Hindlimb muscle (tissue), 1 donor: ENCODE measurements at places on chromosomes 16 and 17.
A peak's percentile ranks its signal among the peaks of the same experiment; 100 is the strongest.

DNA sequence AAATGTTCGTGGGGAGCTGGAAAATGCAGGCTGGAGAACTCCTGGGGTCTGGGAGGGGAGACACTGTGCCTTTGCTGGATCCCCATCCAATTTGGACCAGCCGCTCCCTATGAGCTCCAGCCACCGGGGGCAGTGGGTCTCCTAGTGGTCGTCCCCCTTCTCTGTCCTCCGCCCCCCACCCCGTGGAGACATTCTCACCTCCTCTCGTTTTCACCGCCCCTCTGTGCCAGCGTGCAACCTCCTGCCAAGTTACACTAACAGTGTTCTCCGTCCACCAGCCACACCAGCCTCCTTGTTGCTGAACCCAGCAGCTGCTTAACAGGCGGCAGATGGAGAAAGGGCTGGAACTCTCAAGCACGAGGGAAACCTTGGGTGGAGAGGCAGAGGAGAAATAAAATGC is 67.4 kb upstream of the SOX9 start:
- no peak for DNase-seq

GRCh38 chr16:380762-381011 is 1.1 kb downstream of the PGAP6 start:
- no peak for DNase-seq

DNA sequence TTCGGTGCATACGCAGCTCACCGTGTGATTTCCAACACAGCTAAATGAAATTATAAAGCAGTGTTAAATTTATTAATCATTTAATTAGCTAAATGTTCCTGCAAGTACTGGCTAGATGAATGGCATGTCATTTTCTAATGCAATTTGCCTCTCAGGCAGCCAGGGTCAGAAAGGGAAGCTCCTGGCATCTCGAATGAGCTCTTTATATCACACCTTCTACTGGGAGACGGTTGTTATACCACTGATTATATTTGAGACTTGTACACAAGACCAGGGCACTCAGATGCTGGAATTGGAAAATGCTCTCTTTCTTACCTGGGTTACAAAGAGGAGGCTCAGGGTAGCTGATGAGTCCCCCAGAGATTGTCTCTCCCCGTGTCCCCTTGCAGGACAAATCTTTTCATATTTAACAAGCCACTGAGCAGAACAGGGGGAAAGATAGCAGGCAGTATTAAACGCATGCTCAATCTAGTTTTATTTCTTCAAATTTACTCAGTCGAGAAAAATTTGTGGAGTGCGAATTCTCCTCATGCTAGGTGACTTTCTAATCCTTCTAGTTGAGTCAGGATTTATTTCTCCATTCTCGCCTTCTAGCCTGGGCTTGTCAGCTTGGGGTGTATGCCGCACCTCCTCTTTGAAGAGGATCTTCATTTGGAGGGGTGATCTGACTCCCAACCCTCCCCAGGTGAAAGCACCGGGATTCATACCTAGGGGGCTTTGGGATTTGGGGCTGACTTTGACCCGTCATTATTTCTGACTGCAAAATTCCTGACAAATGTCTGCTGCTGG is 441.1 kb downstream of the MAF start:
- no peak for DNase-seq

- no peak for DNase-seq
Measured at GRCh38 chr16:47523342-47524006, 62.3 kb downstream of the PHKB start.

GRCh38 chr17:12398441-12399051 is 267.1 kb upstream of the MYOCD start:
- DNase-seq: no peak

- DNase-seq: no peak
Measured at GRCh38 chr17:64687961-64688360, 25.9 kb upstream of the SMURF2 start.

DNA sequence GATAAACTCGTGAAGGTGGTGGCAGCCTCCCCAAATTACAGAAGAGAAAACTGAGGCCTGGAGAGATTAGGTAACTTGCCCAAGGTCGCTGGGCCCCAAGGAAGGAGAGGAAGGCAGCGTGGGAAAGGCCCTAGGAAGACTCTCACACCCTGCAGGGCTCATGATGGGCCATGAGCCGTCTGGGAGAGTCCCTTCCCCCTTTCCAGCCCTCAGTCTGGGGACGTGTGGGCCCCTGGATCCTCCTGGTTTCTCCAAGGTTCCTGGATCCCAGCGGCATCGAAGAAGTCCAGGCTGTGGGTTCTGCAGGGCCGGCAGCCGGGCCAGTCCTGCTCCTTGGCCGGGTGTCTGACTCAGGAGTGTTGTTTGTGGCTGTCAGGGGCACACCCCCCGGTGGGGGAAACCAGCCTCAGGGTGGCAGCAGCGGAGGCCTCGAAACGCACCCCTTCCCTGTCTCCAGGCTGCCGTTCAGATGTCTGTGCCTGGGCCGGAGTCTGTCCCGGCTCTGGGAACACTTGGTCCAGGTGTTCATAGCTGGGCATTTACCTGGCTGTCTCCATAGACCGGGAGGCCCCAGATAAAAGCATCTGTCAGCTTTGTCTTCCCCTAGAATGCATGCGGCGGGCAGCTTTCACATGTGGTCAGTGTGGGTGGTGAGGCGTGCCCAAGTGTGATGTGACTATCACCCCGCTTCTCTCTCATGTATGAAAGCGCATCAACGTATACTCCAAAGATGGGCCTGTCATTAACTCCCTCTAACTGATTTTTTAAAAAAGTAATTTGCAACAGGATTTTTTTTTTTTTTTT is 3.7 kb upstream of the RAP1GAP2 start:
- DNase-seq: no peak

DNA sequence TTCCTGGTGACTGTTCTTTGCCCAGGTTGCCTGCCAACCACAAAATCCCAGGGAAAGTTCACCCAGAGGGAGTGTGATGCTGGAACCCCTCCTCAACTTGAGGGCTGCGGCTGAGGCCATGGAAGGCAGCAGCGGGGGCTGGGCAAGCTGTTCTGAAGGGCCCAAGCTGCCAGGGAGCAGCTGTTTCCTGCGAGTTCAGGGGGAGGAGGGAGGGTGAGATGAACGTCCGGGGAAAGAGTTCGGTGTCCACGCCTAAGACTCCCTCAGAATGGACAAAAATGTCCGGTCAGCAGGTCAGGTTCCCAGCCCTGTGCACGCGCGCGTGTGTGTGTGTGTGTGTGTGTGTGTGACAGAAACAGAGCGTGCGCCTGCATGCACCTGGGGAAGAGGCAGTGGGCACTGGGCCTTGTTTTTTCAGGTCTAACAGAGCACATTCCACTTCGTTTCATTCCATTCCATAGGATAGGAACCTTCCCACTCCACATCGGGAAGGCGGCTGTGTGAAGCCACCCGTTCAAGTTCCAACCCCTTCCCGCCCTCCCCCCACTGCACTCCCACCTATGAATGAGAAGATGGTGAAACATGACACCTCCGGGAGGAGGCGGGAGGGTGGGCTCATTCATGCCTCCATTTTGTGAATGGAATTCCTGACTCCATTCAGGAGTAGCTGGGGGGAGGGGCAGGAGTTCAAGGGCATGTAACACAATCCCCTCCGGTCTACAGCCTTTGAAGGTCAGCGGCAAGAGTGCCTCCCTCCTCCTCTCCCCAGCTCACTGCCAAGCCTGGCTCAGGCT is 15.7 kb downstream of the ETV4 start:
- peak; percentile 90 for DNase-seq

DNA sequence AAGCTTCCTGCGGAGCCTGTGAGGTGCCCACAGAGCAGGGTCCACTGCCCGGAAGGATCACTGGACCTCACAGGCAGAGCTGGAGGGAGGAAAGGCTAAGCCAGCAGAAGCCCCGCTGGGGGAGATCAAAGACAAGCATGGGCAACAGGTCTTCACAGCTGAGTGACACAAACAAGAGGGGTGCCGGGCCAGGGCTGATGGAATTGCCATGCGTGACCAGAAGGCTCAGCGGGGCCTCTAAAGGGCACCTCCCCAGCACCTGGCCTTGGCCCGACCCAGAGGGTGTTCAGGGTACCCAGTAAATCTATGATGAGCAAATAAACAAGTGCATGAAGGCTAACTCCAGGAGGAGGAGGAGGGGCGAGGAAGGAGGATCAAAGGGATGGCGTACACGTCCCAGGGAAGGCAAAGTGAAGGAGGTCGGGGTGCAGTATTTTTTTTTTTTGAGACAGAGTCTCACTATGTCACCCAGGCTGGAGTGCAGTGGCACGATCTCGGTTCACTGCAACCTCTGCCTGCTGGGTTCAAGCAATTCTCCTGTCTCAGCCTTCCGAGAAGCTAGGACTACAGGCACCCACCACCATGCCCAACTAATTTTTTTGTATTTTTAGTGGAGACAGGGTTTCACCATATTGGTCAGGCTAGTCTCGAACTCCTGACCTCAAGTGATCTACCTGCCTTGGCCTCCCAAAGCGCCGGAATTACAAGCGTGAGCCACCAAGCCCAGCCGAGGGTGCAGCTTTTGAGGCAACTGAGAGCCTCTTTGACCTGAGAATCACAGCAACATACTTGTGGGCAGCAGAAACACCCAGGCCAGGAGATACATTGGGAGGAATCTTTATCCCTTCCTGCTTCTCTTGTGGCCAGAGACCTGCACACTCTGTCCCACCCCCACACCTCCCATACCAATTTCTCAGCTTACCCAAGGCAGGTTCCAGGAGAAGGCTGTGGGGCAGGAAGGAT is 16.1 kb upstream of the EXOC7 start:
- no peak for DNase-seq

GRCh38 chr17:44878627-44879221 is 20.5 kb downstream of the EFTUD2 start:
- peak; percentile 49 for DNase-seq

GRCh38 chr17:35766903-35767510 is 6.3 kb downstream of the C17orf50 start:
- peak; percentile 23 for DNase-seq

GRCh38 chr17:48624544-48625494 is 1.3 kb downstream of the HOXB9 start:
- no peak for DNase-seq

- no peak for DNase-seq
Measured at GRCh38 chr17:48151220-48151619, 43.7 kb downstream of the SNX11 start.

- no peak for DNase-seq
Measured at GRCh38 chr17:38632334-38632733, 26.6 kb upstream of the SRCIN1 start.

DNA sequence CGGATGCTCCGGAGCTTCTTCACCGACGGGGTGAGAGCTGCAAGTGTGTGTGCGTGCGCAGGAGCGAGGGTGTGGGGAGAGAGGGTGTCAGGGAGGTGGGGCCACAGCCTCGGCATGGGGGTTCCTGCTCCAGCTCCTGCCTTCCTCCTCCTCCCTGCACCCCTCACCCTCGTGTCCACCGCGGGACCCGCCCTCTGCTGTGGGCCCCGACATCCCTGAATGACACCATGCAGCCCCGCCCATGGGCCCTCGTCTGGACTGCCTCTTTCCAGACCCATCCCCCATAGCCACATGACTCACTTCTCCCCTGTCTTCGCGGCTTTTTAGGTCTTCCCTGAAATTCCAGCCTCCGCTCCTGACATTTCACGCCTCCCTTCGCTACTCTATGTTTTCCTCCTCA is 41.6 kb downstream of the ARHGAP23 start:
- no peak for DNase-seq

- no peak for DNase-seq
Measured at GRCh38 chr17:6551356-6551755, 5.0 kb downstream of the PITPNM3 start.

- no peak for DNase-seq
Measured at GRCh38 chr17:38428112-38428642, at the start of gene ARHGAP23. Gene ARHGAP23 (plus strand): TSS chr17:38428464. CDS start chr17:38428486, 22 bp downstream.

DNA sequence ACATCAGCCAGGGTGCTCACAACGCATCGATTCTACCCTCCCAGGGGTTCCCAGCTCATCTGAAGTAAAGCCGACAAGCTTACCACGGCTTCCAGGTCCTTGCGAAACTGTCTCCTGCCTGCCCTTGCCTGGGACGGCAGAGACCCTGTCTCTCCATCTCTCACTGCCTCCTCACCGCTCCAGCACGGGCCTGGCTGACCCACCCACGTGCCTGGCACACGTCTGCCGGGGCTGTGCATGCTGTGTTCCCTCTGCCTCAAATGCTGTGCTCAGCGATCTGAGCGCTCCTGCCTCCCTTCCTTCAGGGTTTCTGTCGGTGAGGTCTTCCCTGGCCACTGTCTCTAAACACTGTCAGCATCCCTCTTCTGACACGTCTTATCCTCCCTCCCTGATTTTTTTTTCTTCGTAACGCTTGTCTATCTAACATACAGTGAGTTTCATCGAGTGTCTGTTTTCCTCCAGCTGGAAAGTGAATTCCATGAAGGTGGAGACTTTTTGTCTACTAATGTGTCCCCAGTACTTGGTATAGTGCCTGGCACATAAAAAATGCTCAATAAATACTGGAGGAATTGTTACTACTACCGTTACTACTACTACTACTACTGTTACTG is 208.4 kb downstream of the IRF8 start:
- DNase-seq: no peak

GRCh38 chr16:87491522-87492290 is 1.1 kb downstream of the ZCCHC14 start:
- no peak for DNase-seq

DNA sequence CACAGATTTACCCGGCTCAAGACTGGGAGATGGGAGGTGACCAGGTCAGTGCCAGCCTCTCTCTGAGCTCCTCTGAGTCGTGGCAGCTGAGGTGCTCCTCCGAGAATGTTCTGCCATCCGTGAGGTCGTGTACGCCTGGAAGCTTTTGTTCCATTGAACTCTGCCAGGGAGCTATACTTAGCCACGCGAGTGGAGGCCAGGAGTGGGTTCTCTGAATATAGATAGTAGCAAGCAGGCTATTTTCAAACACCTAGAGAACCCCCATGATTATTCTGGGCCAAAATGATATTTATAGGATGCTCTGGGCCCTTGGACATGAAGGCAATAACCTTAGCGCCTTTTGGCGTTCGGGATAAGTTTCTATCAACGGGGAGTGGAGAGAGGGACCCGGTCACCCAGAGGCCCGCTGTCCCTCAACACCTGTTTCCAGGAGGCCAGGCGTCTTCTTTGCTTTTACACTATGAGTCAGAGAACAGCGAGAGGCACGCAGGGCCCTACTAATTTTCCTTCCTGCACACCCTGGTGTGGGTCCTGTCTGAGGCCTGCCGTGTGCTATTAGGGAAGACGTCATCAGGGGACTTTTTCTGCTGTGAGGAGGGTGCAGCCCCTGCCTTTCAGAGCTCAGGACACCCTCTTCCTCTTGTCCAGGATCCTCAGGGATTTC is 11.0 kb upstream of the MVD start:
- DNase-seq: no peak

GRCh38 chr16:24769806-24770205 is 40.4 kb downstream of the TNRC6A start:
- no peak for DNase-seq

GRCh38 chr16:24344784-24345183 is 88.6 kb downstream of the CACNG3 start:
- DNase-seq: no peak

GRCh38 chr16:84548971-84549844 is 44.7 kb upstream of the MEAK7 start:
- no peak for DNase-seq

GRCh38 chr17:9256751-9257629 is 235.7 kb downstream of the NTN1 start:
- DNase-seq: no peak

GRCh38 chr16:50309527-50310307 is 43.4 kb downstream of the ADCY7 start:
- no peak for DNase-seq
